ENCODE measurements at places on chromosomes 2 and 18.

- no peak for DNase-seq
These were observed 261.3 kb upstream of the CCDC68 start for GRCh38 chr18:55220523-55220922.

DNA sequence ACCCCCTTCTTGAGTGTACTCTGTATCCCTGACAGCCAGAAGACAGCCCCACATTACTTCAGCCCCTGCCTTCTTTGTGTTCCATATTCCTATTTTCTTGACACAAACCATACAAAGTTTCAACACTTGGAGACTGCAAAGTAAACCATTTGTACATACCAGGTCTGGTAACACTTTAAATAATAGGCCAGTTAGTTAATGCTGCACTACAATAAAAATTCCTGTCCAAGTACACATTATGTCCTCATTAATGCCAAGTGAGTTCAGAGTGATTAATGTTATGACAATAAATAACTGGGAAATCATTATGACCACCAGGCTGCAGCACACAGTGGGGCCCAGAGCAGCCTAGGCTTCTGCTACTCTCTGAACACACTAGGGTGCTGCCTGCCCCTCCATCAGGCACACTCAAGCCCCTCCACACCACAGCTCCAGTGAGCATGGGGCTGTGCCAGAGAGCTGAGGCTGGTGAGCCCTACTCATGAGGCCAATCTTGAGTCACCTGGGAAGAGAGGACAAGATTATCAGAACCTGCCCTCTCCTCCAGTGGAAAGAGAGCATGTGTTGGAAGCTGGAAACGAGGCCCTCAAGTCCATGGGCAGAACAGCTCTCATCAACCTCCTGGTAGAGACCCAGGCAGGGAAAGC lies 138.7 kb downstream of the TTC32 start:
- no peak for DNase-seq

DNA sequence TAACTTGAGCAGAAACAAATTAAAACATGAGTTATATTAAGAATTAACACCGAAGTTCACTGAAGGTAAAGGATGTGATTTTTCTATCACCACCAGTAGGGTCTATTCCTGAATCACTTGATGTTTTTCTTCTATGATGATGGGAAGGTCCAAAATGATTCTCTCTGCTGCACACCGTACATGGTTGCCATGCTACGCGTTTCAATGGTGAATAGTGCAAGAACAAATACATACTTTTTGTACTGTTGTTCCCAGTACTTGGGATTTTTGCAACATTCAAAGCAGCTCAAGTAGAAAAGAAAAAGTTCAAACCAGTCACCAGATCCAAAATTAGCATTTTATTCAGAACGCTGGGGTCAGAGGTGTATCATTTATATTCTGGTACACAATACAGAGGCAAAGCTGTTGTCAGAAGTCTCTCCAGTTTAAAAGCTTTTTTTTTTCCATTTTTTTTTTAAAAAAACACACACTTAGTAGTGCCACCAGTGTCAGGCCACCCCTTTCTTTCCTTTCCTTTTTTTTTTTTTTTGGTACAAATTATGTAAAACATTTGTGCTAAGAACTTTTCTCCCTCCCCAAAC lies 226.2 kb downstream of the CDH2 start:
- no peak for DNase-seq

DNA sequence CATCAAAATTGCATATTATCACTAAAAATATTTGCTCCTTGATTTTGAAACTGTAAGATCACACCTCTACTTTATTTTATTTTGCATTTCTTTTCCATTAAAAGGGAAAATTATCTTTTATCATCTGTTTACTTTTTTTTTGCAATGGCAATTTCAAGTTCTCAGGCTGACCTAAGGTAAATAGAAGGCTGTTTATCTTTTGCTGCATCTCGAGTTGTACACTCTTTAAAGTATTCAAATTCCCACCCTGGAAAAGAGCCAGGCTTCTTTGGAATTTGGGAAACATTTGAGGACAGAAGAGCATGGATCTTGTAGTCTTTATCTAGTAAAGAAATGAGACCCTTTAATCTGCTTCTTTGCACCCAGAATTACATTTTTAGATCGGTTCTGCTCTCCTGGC lies 645.7 kb downstream of the SLC4A3 start:
- no peak for DNase-seq

DNA sequence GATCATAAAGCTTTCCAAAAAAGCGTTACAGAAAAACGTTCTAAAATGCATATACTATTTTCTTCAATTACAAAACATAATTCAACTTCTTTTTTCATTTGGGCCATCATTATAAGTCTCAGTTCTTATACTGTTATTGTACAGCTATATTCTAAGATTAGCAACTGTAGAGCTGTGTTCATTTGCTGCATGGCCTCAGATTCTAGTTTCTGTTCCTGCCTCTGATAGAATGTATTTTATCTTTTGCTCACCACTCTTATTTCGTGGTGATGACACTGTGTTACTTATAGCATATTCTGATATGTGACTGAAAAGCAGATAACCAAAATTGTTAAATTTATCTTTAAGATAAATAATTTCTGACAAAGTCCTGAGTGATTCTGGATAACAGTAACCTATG lies 67.2 kb downstream of the PTRHD1 start:
- DNase-seq: no peak

GRCh38 chr2:207115715-207116364 lies 49.9 kb downstream of the KLF7 start:
- no peak for DNase-seq

DNA sequence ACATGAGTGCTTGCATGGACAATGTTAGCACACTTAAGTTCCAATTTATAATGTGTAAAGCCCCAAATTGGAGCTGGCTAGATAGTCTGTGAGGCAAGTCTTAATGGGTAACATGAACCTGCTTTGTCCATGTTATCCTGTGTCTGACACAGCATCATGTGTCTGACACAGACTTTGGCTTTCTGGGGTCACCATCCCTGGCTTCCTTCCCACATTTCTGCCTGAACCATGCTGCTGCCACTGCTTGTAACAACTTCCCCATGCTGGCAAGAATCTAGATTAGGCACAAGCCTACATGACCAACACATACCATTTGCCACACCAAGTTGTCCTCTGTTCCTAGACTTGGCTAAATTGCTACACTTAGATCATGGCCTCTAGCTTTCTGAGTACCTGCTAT lies 49.8 kb upstream of the ZBTB7C start:
- DNase-seq: no peak

DNA sequence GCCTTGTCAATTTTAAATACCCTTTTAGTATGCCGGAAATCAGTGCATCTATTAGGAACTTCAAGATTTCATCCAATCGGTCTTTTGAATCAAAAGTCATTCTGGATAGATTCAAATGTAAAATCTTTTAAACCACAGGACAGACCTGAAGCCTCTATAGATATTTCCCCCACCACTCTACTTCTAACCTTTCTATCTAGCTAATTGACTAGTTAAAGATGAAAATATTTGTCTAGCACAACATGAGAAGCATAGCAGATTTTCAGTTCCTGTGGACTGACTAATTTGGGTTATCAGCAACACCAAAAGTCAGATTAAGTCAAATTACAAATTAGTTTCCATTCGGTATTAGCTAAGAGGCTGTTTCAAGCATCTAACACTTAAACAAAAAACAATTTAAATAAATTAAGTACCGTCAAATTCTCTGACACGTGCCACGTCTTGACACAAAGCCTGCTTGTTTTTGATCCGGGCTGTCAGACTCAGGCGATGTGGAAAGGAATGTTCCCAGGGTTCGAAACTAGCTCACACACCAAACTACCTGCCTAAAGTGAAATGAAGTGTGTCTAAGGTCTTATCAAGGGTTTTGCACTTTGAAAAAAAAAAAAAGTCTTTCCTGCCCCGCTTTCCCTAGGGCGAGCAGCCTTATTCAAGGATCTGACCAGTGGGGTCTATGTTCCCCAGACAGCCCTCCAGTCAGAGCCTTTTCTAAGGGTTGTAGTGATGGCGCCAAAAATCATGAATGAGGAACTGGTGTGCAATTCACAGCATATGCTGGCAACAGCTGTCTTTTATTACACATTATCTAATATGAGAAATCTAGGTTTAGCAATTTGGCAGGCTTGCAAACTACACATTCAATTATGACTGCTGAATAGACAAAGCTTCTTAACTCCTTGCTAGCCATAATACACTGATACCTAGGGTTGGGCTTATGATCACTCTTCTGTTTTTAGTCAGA lies 4.7 kb downstream of the CYTIP start:
- DNase-seq: no peak

GRCh38 chr2:170391697-170392096 lies 213.8 kb downstream of the MYO3B start:
- no peak for DNase-seq

- no peak for DNase-seq
These were observed 27.3 kb downstream of the TPO start for GRCh38 chr2:1440581-1440980.

GRCh38 chr2:100246163-100247145 lies 75.8 kb downstream of the LONRF2 start:
- DNase-seq: peak; percentile 60

- no peak for DNase-seq
These were observed 1540.2 kb upstream of the SLC39A10 start for GRCh38 chr2:194116861-194117260.

DNA sequence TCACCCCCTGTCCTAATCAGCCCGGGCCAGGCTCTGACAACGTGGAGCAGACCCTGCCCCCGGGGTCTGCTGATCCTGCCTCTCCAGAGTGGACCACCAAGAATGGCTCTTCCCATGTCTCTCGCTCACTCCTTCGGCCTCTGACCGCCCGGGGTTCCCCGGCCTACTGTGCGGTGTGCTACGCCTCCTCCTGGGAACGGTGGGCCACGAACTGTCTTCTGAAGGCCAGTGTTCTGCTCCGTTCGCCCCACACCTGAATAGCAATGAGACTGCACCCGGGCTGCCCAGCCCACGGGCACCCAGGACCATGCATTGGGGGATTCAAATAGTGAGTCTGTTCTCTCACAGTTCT lies 189.7 kb downstream of the TWIST2 start:
- no peak for DNase-seq
